Stimulated activated CD4-positive, alpha-beta T cell treated with anti-CD3 and anti-CD28 coated beads, TNF-alpha, amount 100 ng/mL, for 4 hours (primary cell): ENCODE measurements at places on chromosomes 7 and 10.

- no peak for DNase-seq
Measured at GRCh38 chr7:4835398-4836205, 26.2 kb downstream of the PAPOLB start.

DNA sequence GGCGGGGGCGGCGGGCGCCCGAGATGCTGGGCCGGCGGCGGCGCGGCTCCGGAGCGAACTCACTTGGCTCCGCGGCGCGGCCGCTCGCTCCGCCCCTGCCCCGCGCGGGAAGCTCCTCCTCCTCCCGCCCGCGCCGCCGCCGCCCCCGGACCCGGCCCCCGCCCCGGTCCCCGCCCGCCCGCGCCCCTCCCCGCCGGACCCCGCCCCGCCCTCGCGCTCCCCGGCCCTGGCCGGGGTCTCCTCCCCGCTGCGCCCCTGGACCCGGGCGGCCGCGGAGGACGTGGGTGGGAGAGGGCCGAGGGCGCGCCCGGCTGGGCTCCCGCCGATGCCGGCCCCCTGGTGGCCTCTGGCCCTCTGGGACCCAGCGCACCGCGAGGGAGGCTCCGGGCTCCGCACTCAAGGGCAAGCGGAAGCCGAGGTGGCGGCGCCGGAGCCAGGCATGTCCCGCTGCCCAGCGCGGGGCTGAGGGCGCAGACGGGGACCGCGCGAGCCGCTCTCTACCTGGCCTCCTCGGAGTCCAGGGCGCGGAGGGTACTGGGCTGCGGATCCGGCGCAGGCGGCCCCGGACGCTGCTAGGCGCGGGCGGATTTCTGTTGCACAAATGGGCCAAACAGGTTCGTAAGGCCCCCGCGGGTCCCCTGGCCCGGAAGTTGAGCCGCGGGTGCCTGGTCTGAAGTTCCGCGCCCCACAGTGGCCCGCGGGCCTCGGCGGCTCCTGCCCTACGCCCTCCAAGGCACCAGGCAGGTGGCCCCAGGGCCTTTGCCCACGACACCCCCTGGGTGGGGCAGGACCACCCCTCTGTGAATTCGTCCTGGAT lies at the start of gene TCERG1L:
Gene TCERG1L (minus strand): TSS at position 61 of the 817 bp plus-strand sequence. CDS start 86 bp downstream, outside the sequence.
- no peak for DNase-seq

DNA sequence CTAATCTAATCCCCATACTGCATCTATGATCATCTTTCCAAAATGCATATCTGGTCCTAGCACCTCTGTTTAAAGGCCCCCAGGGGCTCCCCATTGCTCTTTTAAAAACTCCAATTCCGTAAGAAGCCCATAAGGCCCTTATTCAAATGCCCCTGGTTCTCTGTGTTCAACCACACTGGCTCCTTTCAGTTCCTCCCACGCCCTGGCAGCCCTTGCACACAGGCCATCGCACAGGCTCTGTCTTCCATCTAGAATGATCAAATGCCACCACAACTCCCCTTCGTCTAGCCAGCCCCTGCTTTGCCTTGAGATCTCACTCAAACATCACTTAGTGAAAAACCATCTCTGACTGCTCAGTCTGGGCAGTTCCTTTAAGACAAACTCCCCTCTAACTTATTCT lies 112.9 kb upstream of the LYZL2 start:
- DNase-seq, result no peak

DNA sequence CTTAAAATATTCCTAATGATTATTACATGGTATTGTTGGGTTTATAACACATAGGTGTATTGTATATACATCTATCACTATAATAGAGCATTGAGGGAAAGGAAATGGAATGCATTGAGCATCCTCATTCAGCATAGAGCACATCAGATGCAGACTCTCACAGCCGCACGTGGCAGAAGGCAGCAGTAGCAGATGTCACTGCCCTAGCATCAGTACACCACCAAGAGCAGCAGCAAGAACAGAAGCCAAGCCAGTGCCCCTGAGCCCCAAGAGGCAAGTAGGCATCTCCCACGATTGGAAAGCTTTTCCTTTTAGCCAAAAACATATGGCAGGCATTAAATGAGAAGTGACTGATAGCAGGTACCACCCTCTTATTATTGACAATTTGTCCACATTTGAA lies 510.0 kb downstream of the TNS3 start:
- DNase-seq, result no peak

DNA sequence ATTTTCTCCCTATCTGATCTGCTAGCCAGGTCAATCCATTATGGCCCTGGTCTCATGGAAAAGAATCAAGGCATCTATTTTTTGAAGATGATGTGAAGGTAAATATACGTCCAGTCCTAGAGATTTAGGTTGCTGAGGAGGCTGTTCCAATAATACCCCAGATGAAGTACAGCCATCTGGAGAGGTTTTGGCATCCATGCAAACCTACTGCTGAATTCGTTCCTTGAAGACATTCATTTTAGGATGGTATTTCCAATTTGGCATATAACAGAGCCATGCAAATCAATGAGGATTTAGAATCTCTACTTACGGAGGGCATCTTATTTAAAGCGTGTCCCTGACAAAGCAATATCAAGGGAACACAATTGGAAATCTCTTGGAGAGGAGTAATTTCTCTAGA lies 465.5 kb downstream of the KCNMA1 start:
- DNase-seq, result no peak

DNA sequence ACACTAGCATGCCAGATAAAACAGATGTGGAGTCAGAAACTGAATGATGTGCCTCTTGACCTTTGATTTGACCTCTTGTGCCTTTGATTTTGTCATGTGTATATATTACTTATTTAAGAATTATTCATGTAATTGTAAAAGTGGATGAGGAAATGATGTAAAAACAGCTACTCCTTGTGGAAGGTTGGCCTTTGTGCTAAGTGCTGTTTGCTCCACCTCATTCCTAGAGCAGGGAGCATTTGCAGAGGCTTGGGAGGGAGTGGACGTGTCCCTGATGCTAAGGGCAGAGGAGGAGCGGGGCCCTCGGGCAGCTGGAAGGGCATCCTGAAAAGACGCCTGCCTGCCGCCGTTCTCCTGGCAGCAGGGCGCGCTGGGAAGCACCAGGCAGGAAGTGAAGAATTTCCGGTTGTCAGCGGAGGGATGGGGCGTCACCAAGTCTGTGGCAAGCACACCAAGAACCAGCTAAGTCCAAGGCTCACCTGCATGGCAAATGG lies 197.6 kb upstream of the ZNF32 start:
- DNase-seq, result no peak

- no peak for DNase-seq
Measured at GRCh38 chr10:5711642-5712041, 27.0 kb downstream of the TASOR2 start.

- no peak for DNase-seq
Measured at GRCh38 chr7:37359662-37360444, 88.8 kb downstream of the ELMO1 start.

GRCh38 chr10:67780759-67781538 lies 57.0 kb downstream of the DNAJC12 start:
- DNase-seq, result no peak

DNA sequence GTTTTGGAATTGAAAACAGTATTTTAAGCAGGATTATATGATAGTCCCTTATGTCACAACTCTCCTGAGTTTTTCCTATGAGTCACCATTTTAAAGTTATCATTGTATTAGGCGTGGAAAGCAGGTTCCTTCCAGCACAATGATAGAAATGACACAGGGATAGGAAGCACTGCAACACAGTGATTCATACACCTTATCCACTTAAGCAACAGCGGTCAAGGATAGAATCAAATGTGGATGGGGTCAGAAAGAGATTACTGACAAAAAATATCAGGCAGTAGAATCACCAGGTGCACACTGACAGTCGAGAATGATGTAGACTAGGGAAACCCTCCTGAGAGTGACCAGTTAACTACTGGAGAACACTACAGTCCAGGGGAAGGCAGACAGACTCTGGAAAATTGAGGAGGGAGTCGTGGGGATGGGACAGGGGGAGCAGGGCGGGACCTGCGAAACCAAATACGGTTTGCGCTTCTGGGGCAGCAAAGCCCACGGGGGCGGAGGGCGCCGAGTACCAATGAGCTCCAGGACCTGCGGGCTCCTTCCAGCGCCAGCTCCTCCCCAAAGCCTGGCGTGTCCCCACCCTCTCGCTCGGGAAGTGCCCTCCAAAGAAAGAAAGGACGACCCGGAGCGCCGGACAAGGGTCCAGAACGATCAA lies 479 bp downstream of the PNPLA8 start:
- DNase-seq, result no peak

DNA sequence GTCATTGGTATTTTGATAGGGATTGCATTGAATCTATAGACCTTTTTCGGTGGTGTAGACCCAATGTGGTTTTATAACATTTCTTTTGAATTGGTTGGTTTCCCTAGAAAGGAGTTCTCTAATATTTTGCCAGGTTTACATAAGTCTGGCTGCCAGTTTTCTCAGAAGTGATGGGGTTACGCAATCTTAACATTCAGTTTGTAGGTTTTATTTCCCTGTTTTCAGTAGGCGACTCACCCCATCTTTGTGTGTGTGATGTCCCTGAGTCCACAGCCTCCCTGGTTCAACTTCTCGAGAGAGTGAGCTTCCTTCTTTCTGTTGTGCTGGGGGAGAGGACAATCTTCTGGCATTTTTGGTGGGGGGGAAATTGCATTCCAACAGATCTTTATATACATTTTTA lies 9.6 kb upstream of the KIF5B start:
- no peak for DNase-seq

- DNase-seq, result no peak
Measured at GRCh38 chr10:58817201-58817846, 304.7 kb downstream of the BICC1 start.

- no peak for DNase-seq
Measured at GRCh38 chr7:65301007-65301406, 72.6 kb upstream of the ZNF92 start.

GRCh38 chr10:50963063-50963462 lies 77.6 kb upstream of the A1CF start:
- DNase-seq, result no peak

DNA sequence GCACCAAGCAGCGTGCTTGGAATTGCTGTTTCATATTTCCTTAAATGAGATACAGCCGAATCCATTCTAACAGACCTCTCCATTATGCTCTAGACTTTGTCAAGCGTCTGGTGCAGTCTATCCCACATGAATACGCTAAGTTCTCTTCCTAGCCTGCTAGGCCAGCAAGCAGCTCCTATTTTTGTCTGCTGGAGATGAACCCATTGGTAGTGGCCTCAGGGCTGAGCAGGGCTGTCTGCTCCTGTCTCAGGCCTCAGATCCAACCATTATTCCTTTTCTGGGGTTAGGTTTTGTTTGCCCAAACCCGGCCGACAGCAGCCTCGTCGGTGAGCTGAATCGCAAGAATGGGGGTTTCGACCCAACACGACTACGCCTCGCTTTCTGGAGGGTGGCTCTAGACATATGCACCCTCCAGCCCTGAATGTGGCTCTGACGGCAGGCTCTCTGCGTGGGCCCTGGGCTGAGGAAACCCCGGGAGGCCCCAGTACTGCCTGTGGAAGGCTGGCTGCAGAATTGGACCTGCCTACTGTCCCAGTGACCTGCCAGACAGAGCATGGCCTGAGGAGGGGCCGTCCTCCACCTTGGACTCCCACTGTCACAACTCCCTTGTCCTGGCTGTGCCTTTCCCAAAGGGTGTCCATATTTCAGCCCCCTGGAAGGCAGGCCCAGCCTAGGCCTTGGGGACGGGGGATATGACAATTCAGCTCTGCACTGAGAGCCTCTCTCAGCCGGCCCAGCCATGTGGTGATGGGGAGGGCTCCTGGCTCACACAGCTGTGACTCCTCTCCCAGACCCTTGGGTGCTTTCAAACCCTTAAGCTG lies 267.9 kb upstream of the TCERG1L start:
- no peak for DNase-seq

GRCh38 chr10:89274928-89275327 lies 23.4 kb upstream of the LIPA start:
- no peak for DNase-seq

DNA sequence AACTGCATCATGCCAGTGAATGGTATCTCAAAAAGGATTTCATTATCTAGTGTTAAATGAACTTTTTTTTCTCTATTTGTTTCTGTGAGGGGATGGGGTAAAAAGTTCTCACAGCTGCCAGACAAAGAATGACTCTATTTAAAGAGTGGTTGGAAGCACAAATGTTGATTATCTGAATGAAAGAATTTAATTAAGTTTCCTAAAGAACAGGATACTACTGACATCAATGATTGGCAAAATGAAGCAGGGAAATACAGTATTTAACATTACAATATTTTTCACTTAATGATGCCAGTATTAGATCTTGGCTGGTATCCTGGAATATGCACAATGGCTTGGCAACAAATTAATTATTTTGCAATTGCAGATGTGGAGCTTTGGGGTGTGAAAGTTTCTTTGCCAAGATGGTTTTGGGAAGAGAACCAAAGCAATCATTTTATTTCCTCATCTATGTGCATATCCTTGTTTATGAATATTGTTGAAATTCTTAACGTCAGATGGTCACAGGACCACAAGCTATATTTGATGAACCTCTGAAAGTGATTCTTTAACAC lies 336.8 kb downstream of the ARL4A start:
- no peak for DNase-seq

GRCh38 chr10:31659665-31660064 lies 269.0 kb downstream of the ARHGAP12 start:
- no peak for DNase-seq

DNA sequence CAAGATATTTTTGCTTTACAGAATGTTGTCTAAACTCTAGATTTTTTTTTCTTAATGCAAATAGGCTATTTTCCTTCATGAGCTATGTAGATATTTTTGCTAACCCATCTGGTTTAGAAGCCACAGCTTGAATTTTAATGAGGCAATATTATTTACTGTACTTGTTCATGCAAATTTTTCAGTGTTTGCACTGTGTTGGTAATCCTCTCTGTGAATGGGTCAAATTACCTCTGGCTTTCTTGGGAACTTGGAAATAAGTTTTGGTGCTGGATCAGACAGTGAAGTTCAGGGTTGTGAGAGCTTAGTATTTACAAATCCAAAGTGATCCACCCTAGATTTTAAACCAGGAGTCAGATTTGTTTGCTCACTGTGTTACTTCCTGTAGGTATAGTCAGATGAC lies 686.9 kb downstream of the NXPH1 start:
- no peak for DNase-seq

DNA sequence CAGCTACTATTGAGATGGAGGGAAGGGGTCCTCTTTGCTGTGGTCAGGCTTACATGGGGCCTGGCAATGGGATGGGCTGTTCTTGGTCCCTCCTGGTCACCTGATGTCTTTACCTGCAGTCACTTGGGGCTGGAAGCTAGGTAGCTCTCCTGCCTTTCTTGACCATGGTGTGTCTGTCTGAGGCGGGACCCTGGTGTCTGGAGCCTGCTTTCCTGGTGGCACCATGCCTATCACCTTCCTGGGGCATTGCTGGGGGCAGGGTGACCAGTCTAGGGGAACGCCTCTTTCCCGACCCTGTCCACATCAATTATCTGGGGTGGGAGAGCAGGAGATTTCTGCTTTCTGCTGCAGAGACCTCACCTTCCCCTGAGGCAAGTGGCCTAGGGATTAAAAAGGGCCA lies 55.6 kb downstream of the ARHGAP22 start:
- no peak for DNase-seq
